CD4-positive, alpha-beta T cell treated with Interleukin-15 for 4 hours (primary cell): ENCODE measurements at places on chromosomes 5 and 9.

- peak; percentile 50 for DNase-seq
Measured at GRCh38 chr9:135504262-135505243, 4.1 kb downstream of the MRPS2 start.

DNA sequence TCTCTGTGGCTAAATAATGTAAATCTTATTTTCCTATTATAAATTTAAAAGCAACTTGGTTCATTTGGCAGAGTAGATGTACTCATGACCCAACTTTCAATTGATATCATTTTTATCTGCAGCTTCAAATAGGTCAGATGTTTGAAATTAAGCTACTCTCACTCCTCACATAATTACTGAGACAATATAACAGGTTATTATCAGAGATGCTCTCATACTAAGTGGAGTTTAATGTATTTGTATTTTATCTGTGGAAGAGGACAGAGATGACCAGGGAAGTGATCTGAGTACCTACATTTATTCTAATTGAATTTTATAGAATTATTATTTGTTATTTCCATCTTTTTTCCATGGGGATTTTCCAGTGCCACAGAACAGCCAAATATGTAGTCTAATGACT, 177.4 kb upstream of the PRLR start:
- no peak for DNase-seq

DNA sequence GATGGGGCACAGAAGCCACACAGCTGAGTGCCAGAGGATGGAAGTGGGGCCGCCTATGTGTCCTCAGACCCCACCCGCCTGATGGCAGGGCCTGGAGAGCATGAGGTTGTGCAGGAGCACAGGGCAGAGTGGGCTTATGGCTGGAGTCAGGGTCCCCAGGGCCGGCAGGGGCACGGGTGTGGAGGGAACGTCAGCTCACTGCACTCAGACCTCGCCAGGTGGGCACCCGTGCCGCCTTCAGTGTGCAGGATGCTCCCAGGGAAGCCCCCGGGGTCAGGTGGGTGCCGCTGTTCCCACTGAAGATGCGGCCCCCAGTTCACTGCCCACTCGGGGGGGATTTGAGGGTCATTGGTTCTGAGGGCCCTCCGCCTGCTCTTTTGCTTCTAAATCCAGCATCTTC, 34.9 kb downstream of the EXOC3 start:
- no peak for DNase-seq

GRCh38 chr5:142248853-142249462, 75.9 kb downstream of the SPRY4 start:
- DNase-seq: no peak

GRCh38 chr9:116482740-116483139, 204.4 kb upstream of the TRIM32 start:
- DNase-seq: no peak

GRCh38 chr9:76700916-76701315, 63.3 kb upstream of the PCA3 start:
- DNase-seq: no peak

DNA sequence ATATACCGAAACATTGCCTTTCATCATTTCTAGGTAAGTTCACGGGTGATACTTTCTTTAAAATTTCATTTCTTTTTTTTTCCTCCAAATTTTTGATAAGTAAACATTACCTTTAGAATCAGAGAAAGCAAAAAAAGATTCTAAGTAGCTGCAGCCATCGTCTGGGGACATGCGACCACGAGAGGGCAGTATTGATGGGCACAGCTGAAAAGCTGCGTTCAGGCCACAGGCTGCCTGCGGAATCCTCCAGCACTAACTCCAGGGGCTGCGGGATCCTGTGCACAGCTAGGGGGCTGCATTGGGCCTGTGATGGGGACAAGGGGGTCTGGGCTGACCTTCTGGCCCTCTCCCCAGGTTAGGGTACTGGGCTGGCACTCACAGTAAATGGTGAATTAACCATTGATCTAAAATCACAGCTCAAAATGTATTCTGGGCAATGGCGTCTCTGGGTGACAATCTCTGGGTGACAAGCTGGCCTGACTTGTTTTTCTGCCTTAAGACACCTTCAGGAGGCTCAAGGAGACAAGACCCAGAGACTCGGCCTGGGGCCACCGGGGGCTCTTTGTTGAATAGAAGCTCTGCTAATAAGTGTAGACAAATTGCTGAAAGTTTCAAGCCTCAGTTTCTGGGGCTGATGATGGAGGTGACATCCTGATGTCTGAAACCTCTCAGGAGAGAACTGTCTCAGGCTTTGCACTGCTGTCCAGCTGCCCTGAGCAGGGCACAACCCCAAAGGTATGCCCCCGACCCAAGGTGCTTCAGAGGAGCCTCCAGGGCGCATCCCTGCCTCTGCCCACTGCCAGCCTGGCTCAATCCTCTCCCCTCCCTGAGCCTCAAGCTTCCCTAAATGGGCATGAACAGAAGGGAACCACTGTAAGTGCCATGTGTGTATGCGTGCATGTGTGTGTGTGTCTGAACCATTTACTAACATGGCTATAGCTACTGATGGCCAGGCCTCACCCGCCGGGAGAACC, 44.3 kb upstream of the SARDH start:
- peak; percentile 45 for DNase-seq

DNA sequence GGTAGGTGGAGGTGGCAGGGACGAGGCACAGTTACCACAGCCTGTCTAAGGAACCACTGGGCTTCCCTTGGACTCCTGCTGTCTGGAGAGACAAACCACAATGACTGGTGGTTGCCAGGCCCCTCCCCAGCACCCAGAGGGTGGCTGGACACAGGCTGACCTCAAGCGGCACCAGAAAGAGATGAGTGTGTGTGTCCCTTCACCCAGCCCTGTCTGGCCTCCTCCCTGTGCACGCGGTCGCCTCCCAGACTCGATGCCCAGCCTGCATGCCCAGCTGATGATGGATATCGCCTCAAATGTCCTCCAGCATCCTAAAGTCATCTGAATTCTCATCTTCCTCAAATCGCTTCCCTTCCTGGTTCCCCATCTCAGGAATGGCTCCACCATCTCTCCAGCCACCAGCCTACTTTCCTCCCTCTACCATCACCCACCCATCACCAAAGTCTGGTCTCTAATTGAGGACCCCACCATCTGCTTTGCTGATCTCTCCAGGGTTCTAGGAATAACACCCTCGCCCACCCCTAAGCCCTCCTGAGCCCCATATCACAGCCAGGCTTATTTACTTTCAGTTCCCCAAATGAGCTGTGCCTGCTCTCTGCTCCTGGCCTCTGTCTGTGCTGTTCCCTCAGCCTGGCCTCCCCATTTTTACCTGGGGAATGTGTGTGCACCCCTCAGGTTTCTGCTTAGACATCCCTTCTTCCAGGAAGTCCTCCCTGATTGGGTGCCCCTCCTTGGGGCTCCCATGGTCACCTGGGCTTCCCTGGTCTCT, 52.5 kb upstream of the GGTA1 start:
- DNase-seq: no peak

GRCh38 chr5:30849931-30850710, 343.4 kb upstream of the CDH6 start:
- no peak for DNase-seq

DNA sequence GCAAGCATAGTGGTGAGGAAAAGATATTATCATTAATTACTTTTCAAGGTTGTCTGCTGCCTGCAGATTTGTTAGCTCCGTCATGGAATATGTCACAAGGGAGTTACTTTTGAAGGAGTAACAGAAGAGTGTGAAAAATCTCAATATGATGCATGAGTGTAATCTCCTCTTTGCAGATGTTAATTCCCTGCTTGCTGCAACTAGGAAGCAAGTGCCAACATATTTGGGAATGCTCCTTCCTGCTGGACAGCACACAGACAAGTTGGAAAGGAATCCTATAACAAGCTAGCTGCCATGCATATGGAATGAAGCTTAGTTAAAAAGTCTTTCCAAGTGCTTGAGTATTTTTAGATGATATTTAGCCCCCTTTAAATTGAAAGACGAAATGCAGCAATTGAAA, 2023.6 kb upstream of the CDH6 start:
- DNase-seq: no peak

DNA sequence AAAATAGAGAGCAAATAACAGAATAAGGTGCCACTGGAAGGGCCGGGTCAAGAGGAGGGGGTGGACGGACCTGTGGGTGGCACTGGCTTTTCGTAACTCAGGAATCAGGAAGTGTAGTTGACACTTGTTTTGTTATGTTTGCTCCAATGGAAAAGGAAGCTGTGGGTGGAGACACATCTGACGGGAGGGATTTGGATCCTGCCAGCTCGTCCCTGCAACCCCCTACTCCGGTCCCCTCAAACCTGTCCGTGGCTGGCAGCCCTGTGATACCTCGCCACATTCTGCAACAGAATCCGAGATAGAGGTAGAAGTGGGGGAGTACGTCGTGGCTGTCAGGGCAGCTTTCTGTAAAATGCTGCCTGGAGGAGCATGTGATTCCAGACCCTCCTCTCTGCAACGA, 104.2 kb upstream of the IER5L start:
- no peak for DNase-seq

DNA sequence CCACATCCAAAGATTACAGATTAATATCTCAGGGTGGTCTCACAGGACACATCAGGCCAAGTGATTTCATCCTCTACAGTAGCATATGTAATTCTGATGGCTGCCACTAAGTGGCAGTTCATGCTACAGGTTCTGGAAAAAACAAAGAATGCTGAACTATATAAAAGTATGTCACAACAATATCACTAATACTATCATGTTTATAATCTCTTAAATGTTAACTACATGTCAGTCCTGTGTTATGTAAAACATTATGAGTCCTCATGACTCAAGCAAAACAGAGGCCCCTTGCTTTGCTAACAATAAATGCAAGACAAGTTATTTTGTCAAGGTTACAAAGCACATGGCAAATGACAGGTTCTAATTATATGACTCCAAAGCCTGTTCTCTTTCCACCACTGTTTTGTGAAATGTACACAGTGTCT, 233.2 kb downstream of the FBXL17 start:
- no peak for DNase-seq

DNA sequence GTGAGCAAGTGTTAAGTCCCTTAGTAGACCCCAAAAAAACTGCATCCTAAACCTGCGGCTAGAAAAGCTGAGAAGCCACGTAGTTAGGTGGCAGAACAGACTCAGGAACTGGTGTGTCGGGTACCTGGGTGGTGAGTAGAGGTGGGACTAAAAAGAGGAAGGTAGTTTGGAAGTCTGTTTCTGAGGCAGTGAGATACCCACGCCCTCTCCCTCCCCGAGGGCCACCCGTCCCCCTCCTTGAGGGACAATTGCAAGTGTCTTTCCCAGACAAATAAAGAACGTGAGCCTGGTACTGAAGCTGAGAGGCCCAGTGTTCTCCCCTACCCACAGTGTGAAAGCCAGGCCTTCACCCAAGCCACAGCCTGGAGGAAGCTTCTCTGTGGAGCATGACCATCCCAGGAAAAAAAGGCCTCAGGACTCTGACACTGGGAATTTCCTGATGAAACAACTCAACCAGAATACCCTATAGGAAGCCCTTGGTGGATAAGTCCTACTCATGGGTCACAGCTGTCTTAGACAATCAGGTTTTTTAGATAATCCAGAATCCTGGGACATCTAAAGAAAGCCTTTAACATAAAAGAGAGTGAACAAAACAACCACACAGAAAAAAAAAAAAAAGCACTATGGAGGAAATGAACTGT, 7.0 kb upstream of the CD74 start:
- DNase-seq: no peak

DNA sequence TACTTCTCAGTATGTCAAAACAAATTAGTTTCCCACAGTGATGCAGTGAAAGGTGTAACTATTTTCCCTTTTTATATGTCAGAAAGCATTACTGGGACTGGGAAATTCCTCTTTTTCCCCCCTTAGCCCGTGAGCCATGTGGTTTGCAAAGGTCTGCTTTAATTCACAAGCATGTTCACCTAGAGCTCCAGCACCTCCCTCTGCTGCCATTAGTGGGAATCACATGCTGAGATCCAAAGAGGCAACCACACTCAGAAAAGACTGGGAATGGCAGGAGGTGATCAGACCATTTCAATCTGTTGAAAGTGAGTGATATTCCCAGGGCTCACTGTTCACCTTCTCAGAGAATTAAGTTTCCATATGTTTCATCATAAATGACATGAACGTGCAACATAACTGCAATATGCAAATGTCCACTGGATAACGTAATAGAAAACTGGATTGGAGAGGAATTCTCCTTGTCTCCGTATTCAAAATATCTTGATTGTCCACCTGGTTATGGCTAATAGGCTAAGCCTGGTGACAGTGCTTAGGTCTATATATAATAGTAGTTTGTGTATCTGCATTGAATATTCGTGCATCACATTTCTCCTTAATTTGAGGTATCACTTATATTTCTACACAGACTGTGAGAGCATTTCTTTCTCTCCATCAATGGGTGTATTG, 703.5 kb upstream of the WWC1 start:
- DNase-seq: no peak

GRCh38 chr9:128552744-128553440, 505 bp downstream of the SPTAN1 start:
- DNase-seq: peak; percentile 38

DNA sequence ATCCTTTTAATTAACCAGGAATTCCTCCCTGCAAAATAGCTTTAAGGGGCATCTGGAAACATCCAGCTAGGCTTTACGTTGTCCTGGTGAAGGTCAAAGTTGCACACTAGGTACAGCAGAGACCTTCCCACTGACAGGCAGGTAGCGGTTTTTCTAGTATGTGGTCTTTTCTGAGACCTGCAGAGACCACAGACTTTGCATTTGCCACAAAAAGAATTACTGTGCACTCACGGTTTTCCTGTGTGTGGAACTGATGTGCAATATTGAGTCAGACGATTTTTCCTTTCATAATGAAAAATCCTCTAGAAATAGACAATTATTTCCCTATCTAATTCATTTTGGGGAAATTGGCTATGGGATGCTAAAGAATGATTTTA, 417.0 kb upstream of the ADAMTSL1 start:
- no peak for DNase-seq

DNA sequence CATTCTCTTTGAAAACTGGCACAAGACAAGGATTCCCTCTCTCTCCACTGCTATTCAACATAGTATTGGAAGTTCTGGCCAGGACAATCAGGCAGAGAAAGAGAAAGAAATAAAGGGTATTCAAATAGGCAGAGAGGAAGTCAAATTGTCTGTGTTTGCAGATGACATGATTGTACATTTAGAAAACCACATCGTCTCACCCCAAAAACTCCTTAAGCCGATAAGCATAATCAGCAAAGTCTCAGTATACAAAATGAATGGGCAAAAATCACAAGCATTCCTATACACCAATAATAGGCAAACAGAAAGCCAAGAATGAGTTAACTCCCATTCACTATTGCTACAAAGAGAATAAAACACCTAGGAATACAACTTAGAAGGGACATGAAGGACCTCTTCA, 21.0 kb upstream of the EPB41L4A start:
- DNase-seq: no peak

DNA sequence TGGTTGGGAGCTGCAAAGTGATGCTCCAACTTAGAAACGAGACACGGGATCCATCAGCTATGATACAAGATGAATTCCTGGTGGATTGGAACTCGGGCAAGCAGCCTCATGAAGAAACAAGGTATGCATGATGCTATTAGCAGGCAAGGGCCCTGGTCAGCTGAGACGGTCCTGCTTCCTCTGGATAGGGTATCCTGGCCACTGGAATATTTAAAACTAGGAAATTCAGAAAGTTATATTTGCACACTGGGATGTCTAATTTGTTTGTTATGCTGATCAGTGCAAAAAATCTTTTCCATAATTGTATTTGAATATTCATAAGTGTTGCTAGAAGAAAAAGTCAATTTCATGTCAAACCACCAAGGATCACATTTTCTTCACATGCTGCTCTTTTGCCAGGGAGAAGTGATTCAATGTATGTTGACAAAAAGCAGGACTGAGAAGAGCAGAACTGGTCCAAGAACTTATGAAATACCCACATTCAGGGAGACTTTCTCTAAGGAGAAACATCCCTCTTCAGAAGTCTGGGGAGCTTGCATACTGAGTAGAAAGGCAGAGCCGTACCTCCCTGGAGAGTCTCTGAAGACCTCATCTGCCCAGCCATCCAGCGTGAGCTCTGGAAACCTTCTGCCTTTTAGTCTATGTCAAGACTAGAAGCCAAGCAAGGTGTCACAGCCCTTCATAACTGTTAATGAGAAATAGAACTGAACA, 6.7 kb upstream of the NXNL2 start:
- no peak for DNase-seq
